ENCODE measurements at places on chromosomes 1 and 21.

- DNase-seq: no peak
Observed at GRCh38 chr1:18088077-18088594, 19.5 kb upstream of the IGSF21 start.

DNA sequence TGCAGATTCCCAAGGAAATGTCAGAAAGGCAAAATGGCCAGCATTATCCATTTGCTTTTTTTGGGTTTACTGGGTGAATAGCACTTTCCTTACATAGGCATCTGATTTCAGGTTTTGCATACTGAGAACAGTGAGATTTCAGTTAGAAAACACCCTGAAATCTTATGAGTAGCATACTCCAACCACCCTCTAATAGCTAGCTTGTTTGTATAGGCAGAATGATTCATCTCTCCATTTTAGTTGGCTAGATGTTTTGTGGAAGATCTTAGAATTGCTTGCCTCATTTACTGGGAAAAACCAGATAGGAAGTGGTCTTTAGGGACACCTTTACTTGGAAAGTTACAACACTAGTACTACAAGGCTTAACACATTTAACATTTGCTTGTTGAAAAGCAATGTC lies 10.4 kb downstream of the KYAT3 start:
- no peak for DNase-seq

DNA sequence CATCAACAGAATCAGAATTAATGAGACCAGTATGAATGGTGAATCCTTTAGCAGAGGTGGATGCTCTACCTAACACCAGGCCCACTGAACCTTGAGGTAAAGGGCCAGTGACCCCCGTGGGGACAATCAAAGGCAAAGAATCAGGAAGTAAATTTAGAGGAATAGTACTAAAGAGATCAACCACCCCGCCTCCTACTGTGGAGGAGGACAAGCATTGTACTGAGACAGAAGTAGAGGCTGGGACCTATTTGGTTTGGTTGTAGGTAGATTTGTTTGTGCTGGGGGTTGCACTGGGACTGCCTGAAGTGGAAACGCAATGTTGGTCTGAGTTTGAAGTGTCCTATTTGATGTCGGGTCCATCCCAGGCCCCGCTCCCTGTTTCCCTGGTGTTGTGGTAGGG lies 9.5 kb downstream of the CD48 start:
- no peak for DNase-seq

GRCh38 chr1:51019811-51020210 lies 49.8 kb downstream of the CDKN2C start:
- DNase-seq: no peak

GRCh38 chr1:190373705-190374336 lies 103.8 kb downstream of the BRINP3 start:
- DNase-seq: no peak

DNA sequence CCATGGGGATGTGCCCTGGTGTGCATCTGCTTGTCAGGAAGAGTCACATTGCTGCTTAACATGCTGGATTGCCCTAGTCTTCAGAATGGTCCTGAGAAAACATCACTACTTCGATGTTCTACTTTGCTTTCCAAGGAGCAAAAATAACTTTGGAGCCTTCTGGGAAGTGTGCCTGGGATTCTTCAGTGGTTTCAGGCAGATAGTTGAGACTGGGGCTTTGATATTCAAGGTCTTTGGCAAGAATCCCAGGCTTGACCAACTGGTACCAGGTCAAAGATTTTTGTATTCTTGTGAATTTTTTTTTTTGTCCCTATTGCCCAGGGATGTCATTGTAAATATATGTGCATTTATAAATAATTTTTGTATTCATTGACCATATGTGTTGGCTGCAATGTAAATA lies 51.4 kb downstream of the LRIG2 start:
- DNase-seq: no peak

GRCh38 chr21:26469789-26470188 lies 103.3 kb downstream of the CYYR1 start:
- DNase-seq: no peak

GRCh38 chr1:67785847-67786753 lies 47.2 kb downstream of the GNG12 start:
- DNase-seq: no peak

GRCh38 chr1:244451951-244452795 lies 464 bp upstream of the ADSS2 start:
- DNase-seq: peak; percentile 97

DNA sequence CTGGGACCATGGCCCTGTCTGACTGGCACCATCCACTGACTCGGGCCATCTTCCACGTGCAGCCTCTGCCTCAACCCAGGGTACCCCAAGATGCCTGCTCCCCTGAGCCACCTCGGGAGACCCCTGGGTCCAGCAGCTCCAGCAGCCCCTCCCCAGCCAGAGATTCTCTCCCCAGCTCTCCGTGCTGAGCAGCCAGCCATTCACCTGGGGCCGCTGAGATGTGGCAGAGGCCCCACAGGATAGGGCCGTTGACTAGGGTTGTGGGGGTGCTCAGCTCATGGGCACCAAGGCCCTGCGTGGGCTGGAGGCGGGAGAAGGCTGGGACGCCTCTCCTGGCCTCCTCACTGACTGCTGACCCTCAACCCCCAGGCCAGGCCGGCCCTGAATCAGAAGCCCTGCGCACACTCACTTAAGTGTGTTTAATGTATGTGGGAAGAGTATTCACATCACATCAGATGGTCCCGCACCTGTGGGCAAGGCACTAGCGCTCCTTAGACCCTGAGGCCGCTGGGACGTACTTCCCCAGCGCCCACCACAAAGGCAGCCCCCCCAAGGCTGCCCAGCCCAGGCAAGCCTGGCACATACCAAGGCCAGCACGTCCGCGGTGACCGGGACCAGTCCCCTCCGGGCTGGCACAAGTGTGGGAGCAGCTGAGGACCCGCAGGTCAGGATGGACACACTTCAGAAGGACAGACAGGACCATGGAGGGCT lies 27.8 kb downstream of the SLC19A1 start:
- DNase-seq: no peak

GRCh38 chr1:32112806-32113375 lies 5.0 kb downstream of the KPNA6 start:
- no peak for DNase-seq

DNA sequence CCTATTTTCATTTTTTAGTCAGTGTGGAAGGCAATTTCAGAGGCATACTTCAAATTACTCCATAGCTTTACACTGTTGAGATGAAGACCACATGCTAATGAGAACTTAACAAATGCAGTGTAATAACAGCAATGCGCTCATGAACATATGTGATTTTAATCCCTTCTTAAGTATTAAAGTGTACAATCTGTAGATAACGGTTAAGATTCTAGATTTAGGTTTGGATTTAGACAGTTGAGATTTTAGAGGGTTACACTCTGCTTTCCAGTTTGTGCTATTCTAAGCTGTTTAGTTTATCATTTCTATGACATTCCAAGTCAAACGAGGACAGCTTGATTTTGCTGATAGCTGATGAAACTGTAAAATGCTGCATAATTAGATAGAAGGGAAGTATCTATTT lies 257.8 kb upstream of the CHRM3 start:
- DNase-seq: no peak

- no peak for DNase-seq
Observed at GRCh38 chr1:47559944-47560695, 122.3 kb downstream of the FOXD2 start.

- DNase-seq: no peak
Observed at GRCh38 chr1:44775930-44776729, 790 bp downstream of the RPS8 start.

DNA sequence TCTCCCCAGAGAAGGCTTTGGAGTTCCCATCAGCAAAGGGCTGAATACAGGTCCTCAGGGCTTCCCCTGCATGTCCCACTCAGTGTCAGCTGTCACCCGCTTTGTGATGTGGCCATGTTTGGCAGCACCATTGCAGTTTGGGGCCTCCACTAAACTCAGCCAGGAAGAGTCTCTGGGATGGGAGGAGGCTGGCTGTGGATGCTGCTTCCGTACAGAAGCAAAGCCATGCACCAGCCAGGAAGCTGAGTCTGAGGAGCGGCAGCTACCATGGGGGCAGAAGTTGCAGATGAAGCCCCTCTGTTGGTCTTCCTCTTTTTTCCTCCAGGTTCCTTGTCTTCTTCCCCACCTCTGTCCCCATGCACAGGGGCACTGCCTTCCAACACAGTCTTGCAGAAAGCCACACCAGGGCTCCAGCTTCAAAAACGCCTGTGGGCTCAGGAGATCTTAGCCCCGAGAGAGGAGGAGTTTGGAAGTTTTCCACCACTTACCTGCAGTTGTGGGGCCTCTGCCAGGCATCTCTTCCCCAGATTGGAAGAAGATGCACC lies 416.8 kb downstream of the NPHP4 start:
- no peak for DNase-seq

GRCh38 chr1:198841477-198841876 lies 202.6 kb downstream of the PTPRC start:
- no peak for DNase-seq

DNA sequence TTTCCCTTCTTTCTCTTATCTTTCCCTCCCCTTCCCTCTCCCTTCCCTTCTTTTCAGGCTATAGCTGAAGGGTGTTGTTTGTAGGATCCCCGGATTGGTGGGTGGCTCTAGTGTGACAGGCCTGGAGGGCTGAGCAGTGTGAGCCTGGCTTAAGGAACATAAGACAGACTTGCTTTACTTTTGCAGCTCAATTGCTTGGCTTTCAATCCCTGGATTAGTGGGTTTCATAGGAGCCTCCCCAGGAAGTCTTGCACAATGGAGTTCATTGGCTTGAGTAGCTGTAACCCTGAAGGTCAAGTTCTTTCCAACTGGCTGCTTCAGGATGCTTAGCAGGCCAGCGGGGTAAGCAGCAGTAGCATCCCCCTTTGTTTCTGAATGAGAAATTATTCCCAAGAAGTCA lies 126.7 kb downstream of the CAMTA1 start:
- DNase-seq: no peak

- DNase-seq: no peak
Observed at GRCh38 chr21:27725916-27726315, 759.0 kb upstream of the ADAMTS5 start.

GRCh38 chr1:230853731-230854130 lies 14.6 kb downstream of the C1orf198 start:
- no peak for DNase-seq

GRCh38 chr1:115404911-115405310 lies 66.9 kb upstream of the NGF start:
- DNase-seq: no peak

GRCh38 chr1:27626031-27626935 lies 8.7 kb downstream of the FGR start:
- DNase-seq: no peak

GRCh38 chr1:184020855-184021254 lies 16.7 kb downstream of the COLGALT2 start:
- no peak for DNase-seq

GRCh38 chr1:147600119-147601111 lies 59.1 kb downstream of the BCL9 start:
- DNase-seq: no peak

DNA sequence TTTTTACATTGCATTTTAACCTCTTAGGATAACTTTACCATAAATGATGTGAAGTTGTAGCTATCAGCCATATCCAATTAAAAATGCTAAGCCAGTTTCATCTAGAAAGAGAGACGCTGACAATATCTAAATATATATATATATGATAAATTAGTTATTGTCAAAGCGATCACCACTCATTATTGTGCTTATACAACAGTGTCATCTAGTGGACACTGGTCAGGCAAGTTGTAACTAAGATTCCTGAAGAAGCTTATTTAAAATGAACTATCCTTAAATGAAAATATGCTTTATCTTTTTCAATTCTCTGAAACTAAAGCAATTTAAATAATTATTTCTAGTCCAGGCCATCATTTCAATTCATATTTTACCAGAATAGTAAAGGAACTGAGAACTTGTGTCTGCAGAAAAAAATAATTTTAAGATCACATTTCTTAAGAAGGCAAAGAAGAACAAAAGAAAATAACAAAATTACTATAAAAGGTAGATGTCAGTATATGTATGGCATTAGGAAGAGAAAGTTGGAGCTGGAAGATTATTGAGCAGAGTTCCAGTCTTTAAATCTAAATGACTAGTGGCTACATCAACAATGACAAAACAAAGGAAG lies 193.3 kb upstream of the SNX7 start:
- no peak for DNase-seq

DNA sequence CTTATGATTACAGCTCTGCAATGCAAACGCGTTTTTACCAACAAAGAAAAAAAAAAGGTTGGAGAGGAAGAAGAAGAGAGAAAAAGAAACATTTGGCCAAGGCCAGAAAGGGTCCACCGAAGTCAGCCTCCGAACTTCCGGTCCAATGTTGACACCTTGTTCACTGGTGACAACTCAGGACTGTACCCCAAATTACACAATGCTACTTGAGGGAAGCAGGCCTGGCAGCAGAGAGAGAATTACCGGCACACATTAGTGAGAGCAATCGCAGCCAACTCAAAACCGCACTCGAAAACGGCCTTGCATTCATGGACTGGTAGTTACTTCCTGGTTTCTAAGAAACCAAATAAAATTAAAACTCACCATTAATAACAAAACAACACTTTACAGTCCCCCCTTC lies 652.5 kb downstream of the KIF26B start:
- no peak for DNase-seq

DNA sequence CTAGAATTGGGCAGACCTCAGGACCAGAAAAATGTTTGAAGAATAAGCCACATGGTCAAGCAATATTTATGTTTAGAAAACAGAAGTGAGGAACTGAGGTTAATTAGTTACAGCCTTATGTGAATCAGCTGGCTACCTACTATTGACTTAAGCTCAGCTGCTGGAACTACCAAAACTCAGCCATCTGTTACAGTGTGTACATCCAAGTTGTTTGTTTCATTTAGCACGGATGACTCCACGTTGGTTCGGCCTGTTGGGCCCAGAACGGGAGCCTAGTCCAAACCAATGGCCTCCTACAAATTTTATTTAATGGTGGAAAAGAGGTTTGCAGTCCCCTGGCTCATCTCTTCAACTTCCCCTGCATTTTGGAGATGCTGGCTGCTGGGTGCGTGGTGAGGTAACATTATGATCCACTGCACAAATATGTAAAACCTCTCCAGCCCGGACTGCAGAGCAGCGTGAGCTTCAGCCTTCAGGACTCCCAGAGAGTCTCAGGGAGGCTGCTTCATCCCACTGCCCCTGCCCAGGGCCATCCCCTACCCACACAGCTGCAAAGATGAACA lies 143.4 kb downstream of the ZZZ3 start:
- no peak for DNase-seq

DNA sequence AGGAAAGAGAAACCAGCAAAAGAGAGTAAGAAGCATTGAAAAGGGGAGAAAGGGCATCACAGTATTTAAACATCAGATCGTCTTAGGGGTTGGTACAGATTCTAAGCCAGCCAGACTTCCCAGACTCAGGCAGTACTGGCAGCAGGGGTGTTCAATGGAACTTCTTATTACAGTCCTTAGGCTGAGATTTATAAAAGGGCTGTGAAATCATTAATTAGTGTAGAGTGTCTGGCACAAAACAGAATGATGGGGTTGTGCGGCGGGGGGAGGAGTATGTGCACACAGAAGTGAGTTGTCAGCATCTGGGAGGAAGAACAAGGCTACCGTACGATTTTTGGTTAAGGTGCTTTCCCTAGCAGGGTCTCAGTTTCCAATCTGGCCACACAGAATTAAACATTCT lies 38.2 kb downstream of the ARHGEF11 start:
- no peak for DNase-seq

GRCh38 chr21:45041984-45042663 lies 32.3 kb upstream of the ADARB1 start:
- DNase-seq: no peak

- no peak for DNase-seq
Observed at GRCh38 chr1:100019220-100019619, 49.4 kb downstream of the SLC35A3 start.
